Gastroesophageal sphincter (tissue), 4 donors: ENCODE measurements at places on chromosomes 2 and 18. TPM values are rescaled to one million over a fixed set of nuclear protein-coding genes. Genes with fewer than 3 reads are reported as not detected.
A peak's percentile ranks its signal among the peaks of the same experiment; 100 is the strongest.

HOXD9 gene
- total RNA-seq: 0.47 TPM

VWA3B gene
- not detected for total RNA-seq

CFC1 gene
- not detected for total RNA-seq

CYP1B1 gene
- 19.5 TPM for total RNA-seq

ANKRD29 gene
- total RNA-seq: 19.3 TPM

ARHGAP28 gene
- total RNA-seq: 0.47 TPM

TXNL4A gene
- 55.3 TPM for total RNA-seq

CCDC85A gene
- total RNA-seq: 2.6 TPM

EN1 gene
- not detected for total RNA-seq

GRCh38 chr2:70009762-70010575 is 48.5 kb upstream of the ASPRV1 start:
- no peak overlapping the region for H3K4me3 ChIP-seq
- H3K36me3 ChIP-seq: peaks cover 14% of the 10 kb centered on the region
- ATAC-seq: peak; percentile 25
- no peak overlapping the region for H3K27ac ChIP-seq

GRCh38 chr2:45237128-45237527 is 227.9 kb upstream of the SIX2 start:
- no peak overlapping the region for H3K27ac ChIP-seq
- no peaks in the 10 kb centered on the region for H3K27me3 ChIP-seq
- H3K4me3 ChIP-seq: no peak overlapping the region
- no peaks in the 10 kb centered on the region for H3K36me3 ChIP-seq

DNA sequence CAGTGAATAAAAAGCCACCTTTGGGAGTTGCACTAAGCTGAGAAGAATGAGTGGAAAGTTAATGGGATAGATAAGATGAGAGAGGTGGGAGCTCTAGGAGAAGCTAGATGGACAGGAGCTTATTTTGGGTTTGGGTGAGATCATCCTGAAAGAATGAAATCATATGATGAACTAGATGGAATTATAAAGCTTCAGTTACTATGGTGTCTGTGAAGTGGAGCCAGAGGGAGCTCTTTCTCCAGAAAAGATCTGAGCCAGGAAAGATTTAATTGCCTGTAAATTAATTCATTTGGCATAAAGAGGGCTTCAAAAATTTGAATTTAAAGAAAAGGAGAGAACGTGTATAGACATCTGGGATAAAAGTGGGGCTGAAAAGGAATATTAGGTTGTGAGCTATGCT is 10.3 kb downstream of the DNAH6 start:
- peaks cover 3% of the 10 kb centered on the region for H3K4me1 ChIP-seq
- no peaks in the 10 kb centered on the region for H3K27me3 ChIP-seq
- no peak overlapping the region for H3K4me3 ChIP-seq
- H3K27ac ChIP-seq: no peak overlapping the region
- ATAC-seq: no peak
- no peaks in the 10 kb centered on the region for H3K36me3 ChIP-seq

- H3K4me3 ChIP-seq: no peak overlapping the region
- H3K27me3 ChIP-seq: peaks cover 3% of the 10 kb centered on the region
- no peaks in the 10 kb centered on the region for H3K36me3 ChIP-seq
- H3K4me1 ChIP-seq: no peaks in the 10 kb centered on the region
- no peak overlapping the region for H3K27ac ChIP-seq
Measured at GRCh38 chr2:2507417-2507997, 176.4 kb upstream of the MYT1L start.

- no peaks in the 10 kb centered on the region for H3K27me3 ChIP-seq
- no peaks in the 10 kb centered on the region for H3K36me3 ChIP-seq
- no peak overlapping the region for H3K4me3 ChIP-seq
- H3K27ac ChIP-seq: no peak overlapping the region
- H3K4me1 ChIP-seq: no peaks in the 10 kb centered on the region
- no peak for ATAC-seq
Measured at GRCh38 chr2:196159221-196159892, 12.0 kb downstream of the STK17B start.

- H3K4me1 ChIP-seq: no peaks in the 10 kb centered on the region
- no peak for ATAC-seq
- no peaks in the 10 kb centered on the region for H3K27me3 ChIP-seq
- no peaks in the 10 kb centered on the region for H3K36me3 ChIP-seq
- H3K27ac ChIP-seq: no peak overlapping the region
Measured at GRCh38 chr2:100887713-100888495, 68.0 kb downstream of the NPAS2 start.

GRCh38 chr2:217887841-217888701 is 114.7 kb downstream of the TNS1 start:
- H3K4me1 ChIP-seq: no peaks in the 10 kb centered on the region
- no peaks in the 10 kb centered on the region for H3K27me3 ChIP-seq
- no peak overlapping the region for H3K4me3 ChIP-seq
- peak overlapping the region; percentile 97 for H3K27ac ChIP-seq
- ATAC-seq: peak; percentile 41

DNA sequence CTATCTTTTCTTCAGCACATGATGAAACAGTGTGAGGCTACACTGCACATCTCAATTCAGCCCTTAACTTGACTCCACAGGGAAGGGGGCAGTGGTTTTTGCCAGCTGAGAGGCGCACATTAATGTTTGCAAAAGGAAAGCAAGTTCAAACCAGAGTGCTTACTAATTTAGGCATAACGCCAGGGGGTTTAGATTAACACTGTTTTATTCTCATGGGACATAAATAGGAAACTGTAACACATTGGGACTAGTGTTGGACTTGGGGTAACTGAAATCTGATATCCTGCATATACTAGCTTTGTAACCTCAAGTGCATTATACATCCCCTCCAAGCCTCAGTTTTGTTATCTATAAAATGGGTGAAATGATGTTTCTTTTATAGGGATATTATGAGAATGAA is 821.2 kb upstream of the ID2 start:
- H3K4me3 ChIP-seq: no peak overlapping the region
- no peak overlapping the region for H3K27ac ChIP-seq
- no peak for ATAC-seq
- H3K4me1 ChIP-seq: no peaks in the 10 kb centered on the region
- H3K27me3 ChIP-seq: no peaks in the 10 kb centered on the region
- H3K36me3 ChIP-seq: no peaks in the 10 kb centered on the region

DNA sequence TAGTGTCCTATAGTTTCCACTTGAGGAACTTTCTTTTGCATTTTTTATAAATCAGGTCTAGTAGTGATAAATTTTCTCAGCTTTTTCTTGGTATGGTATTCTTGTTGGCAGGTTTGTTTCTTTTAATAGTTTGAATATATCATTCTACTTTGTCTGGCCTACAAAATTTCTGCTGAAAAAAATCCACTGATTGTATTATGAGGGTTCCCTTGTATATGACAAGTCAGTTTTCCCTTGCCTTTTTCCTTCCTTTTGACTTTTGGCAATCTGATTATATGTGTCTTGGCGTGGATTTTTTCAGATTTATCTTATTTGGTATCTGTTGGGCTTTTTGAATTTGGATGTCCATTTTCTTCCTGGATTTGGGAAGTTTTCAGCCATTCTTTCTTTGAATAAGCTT is 41.9 kb downstream of the MOCOS start:
- no peak overlapping the region for H3K4me3 ChIP-seq
- H3K4me1 ChIP-seq: no peaks in the 10 kb centered on the region
- ATAC-seq: no peak
- no peaks in the 10 kb centered on the region for H3K27me3 ChIP-seq
- H3K27ac ChIP-seq: no peak overlapping the region

DNA sequence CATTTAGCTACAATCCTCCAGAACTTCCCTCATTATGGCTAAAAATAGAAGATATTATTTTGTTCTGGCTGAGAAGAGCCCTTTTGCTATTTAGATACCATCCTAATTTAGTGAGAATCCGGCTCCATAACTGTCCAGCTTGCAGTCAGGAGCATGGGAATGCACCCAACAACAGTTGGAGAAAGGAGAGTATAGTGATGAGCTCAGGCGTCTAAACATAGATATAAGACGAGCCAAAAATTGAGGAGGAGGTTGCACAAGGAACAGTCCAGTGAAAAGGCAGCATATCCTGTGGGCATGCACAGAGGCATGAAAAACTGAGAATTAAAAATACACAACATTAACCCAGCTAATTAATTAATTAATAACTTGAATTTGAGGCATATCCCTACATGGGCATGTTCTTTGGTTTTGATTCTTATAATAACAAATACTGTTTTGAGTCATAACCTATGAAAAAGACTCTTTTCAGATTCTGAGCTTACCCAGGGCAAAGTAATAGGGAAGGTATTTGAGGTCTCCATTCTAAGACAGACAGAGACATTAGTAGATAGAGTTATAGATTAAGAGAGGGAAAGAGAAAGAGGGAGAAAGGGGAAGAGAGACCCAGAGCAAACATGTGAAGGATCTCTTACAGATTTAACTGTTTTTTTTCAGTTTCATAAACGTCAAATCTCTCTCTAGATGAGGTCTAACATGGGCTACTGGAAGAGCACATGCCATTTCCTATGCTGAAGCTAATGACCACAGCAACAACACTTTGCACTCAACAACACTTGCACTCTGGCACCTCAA is 311.2 kb downstream of the OSR1 start:
- peak; percentile 41 for ATAC-seq
- no peaks in the 10 kb centered on the region for H3K27me3 ChIP-seq
- H3K27ac ChIP-seq: no peak overlapping the region
- H3K4me1 ChIP-seq: no peaks in the 10 kb centered on the region

DNA sequence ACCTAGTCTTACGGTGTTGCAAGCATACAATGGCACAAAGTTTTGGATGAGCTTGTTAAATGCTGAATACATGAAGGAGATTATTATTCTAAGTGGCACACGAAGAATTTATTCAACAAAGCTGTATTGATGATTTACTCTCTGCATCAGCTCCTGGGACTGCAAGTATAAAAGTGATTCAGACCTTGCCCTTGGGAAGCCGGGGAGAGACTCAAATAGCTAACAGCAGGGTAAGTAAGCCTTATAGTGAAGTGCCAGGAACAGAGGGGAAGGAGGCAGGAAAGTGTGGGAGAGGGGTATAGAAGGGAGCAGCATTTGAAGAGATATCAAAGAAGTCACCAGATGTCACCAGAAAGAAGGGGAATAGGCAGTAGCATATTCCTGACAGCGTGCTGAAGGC is 115.4 kb downstream of the MCFD2 start:
- no peaks in the 10 kb centered on the region for H3K4me1 ChIP-seq
- H3K27ac ChIP-seq: no peak overlapping the region
- H3K36me3 ChIP-seq: no peaks in the 10 kb centered on the region
- no peak overlapping the region for H3K4me3 ChIP-seq

DNA sequence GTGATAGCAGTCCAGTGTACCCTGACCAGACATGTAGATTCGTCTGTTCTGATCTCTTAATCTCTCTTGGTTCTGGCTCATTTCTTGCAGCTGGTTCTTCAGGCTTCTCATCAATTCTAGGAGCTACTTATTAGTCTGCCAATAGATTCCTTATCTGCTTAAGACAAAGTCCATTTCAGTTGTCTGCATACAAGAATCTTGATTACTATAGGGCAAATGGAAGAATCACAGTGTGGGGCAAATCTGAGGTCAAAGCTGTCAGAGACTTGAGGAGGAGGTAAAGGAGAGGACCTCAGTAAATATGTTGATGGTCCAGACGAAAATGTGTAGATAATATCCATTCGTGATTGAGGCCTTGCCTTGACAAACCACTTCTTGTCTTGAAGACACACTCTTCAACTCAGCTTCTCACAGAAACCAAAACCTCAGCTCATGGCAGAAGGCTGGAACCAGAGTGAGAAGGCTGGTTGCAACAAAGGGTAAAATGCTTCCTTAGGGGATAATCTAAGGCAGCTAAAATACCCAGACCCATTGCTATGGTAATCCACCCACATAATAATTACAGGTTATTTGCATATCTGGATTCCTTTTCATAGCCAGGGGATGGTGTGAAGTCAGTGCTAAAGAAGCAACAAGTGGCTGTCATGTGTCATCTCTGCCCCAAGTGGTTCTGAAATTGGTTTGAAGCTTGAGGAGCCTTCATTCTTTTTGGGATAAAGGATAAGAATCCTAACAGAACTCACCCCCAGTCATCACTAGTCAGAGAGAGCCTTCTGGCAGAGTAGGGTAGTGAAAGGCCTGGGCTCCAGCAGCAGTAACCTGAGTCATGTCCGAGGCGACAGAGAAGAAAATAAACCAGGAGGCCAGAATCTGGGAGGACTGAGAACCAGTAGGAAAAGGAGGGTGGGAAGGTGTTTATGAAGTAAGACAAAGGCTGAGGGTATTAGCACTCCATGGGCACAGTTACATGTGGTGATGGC is 29.2 kb upstream of the PELI1 start:
- no peaks in the 10 kb centered on the region for H3K36me3 ChIP-seq
- H3K4me1 ChIP-seq: no peaks in the 10 kb centered on the region
- H3K4me3 ChIP-seq: no peak overlapping the region
- no peaks in the 10 kb centered on the region for H3K27me3 ChIP-seq
- no peak for ATAC-seq
- H3K27ac ChIP-seq: no peak overlapping the region

DNA sequence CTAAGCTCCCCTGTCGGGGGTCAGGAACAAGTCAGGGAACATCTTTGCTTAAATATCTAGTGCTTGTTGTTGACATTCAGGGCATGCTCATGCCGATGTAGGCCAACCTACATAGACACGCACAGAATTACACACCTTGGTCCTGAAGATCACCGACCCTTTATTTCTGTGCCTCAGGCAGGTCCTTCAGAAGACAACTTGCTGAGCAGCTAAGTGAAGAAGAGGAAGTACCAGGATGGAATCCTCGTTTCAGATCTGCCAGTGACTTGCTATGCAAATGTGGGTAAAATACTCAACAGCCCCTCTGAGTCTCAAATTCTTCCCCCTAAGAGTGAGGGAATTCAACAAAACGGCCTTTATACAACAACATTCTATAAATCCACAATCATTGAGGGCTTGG is 494.7 kb downstream of the BCL11A start:
- H3K27ac ChIP-seq: no peak overlapping the region
- ATAC-seq: no peak
- H3K4me3 ChIP-seq: no peak overlapping the region

GRCh38 chr2:28991460-28991859 is 10.4 kb downstream of the TOGARAM2 start:
- no peak overlapping the region for H3K4me3 ChIP-seq
- no peaks in the 10 kb centered on the region for H3K4me1 ChIP-seq
- H3K27ac ChIP-seq: peak overlapping the region; percentile 83
- no peaks in the 10 kb centered on the region for H3K27me3 ChIP-seq
- ATAC-seq: peak; percentile 15

DNA sequence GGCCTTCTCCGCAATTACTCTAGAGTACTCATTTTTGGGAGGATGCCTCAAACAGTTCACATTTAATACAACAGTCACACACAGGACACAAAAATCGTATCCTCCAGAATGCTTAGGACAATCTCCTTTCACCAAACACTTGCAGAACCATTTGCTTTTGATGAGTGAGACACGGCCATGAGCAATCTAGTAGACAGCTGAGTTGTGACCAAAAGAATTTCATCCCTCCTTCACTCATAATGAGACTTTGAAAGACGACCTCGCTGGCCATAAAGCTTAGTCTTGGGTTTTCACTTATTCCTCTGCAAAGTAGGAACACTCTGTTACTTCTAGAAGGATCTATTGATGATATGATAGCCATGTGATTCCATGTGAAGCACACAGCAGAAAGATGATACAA is 87.5 kb upstream of the SLC35G4 start:
- H3K4me1 ChIP-seq: no peaks in the 10 kb centered on the region
- ATAC-seq: no peak
- no peaks in the 10 kb centered on the region for H3K36me3 ChIP-seq
- peaks cover 4% of the 10 kb centered on the region for H3K27me3 ChIP-seq
- no peak overlapping the region for H3K4me3 ChIP-seq
- no peak overlapping the region for H3K27ac ChIP-seq
